Suprapubic skin (tissue), 4 donors: ENCODE measurements at places on chromosomes 3 and 15.
A peak's percentile ranks its signal among the peaks of the same experiment; 100 is the strongest.

DNA sequence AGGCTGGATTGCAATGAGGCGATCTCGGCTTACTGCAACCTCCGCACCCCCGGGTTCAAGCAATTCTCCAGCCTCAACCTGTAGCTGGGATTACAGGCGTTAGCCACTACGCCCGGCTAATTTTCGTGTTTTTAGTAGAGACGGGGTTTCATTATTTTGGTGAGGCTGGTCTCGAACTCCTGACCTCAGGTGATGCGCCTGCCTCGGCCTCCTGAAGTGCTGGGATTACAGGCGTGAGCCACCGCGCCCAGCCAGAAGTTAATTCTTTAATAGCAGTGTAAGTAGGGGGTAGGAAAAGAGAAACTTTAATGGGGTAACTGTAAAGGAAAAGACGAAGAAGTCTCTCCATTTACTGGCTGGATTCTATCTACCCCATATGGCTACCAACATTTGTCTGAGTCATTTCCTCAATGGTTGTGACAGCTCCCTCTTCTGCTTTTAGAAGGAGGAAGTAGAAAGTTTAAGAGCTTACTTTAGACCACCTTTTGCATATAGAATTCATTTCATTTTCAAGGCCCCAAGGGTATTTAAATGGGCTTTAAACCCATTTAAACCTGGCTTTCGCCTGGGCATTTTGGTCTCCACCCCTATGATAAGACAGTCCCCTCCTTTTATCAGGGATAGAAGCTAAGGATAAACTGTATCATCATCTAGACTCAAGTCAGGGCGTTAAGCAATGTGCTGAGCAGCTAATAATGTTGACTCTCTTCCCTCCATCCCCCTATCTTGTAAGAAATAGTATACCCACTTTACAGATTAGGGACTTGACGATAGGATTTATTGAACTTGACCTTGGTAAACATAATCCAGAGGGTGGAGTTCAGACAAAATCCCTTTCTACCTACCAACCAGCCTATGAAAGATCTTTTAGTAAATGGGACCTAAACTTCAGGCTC lies 1.1 kb upstream of the CDV3 start:
- DNase-seq = no peak

- DNase-seq = no peak
These were observed 55.8 kb downstream of the ADCY5 start for GRCh38 chr3:123392871-123393620.

- DNase-seq = no peak
These were observed 541.2 kb downstream of the RBMS3 start for GRCh38 chr3:29822071-29822470.

GRCh38 chr3:37645517-37646380 lies 215.9 kb upstream of the CTDSPL start:
- no peak for DNase-seq

- no peak for DNase-seq
These were observed 319.1 kb upstream of the TLE3 start for GRCh38 chr15:70416829-70417228.

DNA sequence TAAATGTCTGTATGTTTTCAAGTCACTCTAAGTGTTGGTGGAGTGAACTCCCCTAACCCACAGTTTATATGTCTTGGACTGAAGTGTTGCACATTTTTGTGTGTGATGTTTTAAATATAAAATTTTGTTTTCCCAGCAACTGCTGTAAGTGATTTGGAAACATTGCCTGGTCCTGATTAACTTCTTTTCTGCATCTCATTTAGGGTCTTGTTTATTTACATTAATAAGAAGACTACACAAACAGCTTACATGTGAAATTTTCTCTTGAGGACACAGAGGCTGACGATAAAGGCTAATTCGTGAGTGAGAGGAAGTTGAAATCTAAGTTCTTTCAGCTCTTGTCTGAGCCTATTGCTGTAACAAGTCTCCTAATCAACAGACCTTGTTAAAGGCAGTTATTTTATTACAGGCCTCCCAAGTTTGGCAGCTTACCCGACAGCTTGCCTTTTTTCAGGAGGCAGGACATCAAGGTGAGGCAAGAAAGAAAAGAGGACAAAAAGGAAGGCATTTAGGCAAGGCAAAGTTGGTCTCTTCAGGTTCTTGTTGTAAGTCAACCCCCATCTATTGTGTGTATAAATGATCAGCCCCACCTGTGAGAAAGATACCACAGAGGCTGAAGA lies 177.7 kb upstream of the NR2E3 start:
- DNase-seq = no peak

- DNase-seq = no peak
These were observed 29.4 kb upstream of the GRIP2 start for GRCh38 chr3:14569474-14570000.

DNA sequence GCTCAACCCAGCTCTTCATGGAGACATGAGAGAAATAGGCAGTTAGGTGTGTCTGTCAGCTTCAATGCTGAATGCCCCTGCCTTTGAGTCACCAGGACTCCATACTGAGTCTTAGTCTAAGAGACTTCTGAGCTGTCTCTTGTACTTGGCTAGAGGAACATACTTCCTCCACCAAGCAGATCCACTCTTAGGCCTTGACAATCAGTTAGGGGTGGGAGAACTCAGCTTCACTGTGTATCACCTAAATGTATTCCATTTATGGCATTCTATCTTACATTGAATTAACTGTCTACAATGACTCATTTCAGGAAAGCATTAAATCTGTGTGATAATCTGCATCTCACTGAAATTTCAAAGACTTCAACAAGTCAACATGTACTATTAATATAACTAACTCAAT lies 66.0 kb downstream of the STAC start:
- no peak for DNase-seq

GRCh38 chr15:78133801-78134200 lies 2.6 kb upstream of the CIB2 start:
- peak; percentile 19 for DNase-seq

- DNase-seq = no peak
These were observed 40.0 kb downstream of the FMN1 start for GRCh38 chr15:33154351-33155166.

DNA sequence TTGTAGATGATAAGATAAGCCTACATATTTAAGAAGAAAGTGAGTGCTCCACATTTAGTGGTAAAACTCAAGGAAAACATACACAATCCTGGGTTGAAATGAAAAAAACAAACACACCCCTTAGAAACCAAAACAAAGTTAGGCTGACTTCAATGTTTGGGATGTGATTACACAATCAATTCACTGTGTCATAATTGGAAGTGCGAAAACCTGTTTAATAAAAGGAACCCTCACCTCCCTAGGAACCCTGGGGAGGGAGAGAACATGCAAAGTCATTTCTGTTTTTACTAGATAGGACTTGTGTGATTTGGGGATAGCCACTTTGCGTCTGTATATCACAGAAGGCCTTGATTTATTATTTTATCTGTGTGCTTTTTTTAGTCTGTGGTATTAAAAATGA lies 275.0 kb downstream of the NFKBIZ start:
- DNase-seq = no peak

DNA sequence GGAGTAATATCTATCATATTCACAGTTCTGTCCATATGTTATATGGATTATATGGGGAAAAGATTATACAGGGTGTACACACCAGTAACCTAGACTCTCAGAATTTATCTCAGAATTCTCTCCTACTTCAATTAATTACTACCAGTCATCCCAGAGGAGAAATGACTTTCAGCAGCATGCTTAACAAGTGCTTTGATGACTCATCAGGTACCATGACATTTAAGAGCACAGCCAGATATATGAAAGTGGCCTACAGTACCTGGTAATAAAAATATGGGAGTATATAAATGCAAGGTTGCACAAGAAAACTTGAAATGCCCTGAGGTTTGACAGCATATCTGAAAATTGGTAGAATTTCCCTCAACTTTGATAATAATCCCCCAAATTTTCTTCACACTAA lies 1273.0 kb downstream of the OTOL1 start:
- DNase-seq = no peak
